ENCODE measurements at places on chromosomes 1 and 21.

GRCh38 chr1:185960422-185961321, 226.5 kb downstream of the HMCN1 start:
- no peaks in the 10 kb centered on the region for H3K27me3 ChIP-seq
- H3K4me1 ChIP-seq = no peaks in the 10 kb centered on the region
- no peak for DNase-seq
- no peak overlapping the region for H3K4me3 ChIP-seq

DNA sequence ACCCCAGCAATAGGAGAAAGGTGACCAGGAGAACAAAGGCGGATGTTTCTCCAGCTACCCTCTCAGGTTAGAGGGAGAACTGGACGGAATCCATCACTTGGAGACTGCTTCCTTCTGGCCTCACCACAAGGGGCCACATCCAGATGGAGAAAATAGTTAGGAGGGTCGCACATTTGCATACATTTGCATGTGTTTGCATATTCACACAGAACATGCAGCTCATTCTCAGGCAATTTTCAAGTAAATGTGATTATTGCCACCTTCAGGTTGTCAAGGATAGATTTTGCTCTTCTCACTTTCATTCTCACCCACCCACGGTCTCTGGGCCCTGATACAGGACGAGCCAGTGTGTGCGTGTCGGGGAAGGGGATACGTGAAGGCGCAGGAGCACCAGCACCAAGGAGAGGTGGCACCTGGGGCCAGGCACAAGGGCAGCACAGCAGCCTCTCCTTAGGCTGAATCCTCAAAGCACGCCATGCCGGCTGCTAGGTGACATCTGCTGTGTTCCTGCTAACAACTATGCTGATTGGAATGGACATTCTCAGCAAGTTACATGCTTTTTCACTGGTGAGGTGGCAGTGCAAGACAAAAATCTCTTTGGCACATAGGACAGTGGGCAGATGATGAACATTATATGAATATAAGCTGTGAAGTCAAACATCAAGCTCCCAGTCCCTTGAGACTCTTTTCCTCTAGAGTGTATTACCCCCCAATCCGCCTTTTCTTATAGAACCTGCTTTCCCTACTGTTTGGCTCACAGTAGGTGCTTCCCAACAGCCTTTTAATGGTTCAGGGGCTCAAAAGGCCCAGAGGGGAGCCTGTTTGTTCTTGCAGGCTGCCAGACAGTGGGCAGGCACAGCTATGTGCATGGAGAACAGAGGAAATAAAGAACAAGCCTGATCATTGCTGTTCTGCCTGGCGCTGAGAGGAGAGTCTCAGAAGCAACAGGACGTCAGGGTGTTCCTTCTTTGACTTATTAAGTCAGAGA, 14.3 kb downstream of the ACKR1 start:
- H3K4me1 ChIP-seq = no peaks in the 10 kb centered on the region
- H3K4me3 ChIP-seq = no peak overlapping the region
- no peak overlapping the region for H3K27ac ChIP-seq
- no peak for DNase-seq
- no peaks in the 10 kb centered on the region for H3K36me3 ChIP-seq

DNA sequence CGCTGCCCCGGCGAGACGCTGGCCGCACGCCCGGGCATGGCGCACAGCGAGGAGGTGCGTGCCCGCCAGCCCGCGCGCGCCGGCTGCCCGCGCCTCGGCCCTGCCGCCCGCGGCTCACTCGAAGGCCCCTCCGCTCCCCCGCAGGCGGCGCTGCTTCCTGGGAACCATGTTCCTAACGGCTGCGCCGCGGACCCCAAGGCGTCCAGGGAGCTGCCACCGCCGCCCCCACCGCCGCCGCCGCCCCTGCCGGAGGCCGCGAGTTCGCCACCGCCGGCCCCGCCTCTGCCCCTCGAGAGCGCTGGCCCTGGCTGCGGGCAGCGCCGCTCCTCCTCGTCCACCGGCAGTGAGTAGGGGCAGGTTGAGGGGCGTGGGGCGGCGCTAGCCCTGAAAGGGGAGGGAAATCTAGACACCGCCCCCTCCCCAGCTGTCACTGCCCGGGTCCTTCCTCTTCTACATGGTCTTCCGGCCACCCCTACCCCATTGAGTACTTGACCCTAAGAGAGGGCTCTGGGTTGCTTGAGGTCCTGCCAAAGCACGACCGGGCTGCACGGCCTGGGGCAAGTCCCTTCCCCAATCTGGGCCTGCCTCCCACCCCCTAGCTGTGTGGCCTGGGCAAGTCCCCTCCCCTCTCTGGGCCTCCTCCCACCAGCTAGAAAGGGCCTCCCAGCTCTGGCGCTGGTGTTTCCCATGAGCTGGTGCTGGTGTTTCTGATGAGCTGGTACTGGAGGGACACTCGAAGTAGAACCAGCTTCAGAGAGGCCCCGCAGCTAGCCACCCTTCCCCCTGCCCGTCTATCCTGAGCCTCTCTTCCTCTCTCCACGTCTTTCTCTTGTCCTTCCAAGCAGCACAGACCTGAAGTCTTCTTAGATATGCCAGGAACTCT, 17.0 kb downstream of the TNFRSF25 start:
- peaks cover 25% of the 10 kb centered on the region for H3K4me1 ChIP-seq
- no peak overlapping the region for H3K4me3 ChIP-seq
- H3K27ac ChIP-seq = no peak overlapping the region
- no peaks in the 10 kb centered on the region for H3K36me3 ChIP-seq
- peaks cover 17% of the 10 kb centered on the region for H3K27me3 ChIP-seq

DNA sequence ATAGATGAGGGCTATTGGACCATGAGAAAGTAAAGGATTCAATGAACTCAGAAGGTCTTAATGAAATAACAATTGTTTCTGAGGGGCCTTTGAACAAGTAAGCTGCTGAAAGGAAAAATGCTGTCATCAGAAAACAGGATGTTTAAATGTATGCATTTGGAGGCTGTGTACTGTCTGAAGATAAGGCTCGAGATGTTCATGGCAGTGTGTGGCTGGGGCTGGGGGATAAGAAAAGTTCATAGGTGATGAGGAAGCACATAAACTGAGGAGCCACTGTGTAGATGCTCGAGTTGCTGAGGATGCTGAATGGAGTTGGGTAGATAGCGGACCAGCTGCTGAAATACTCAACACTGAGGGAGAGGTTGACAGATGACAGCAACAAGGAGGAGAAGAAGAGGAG, 17.8 kb downstream of the THEM4 start:
- peaks cover 25% of the 10 kb centered on the region for H3K36me3 ChIP-seq
- no peaks in the 10 kb centered on the region for H3K27me3 ChIP-seq
- DNase-seq = no peak
- no peak overlapping the region for H3K4me3 ChIP-seq
- no peaks in the 10 kb centered on the region for H3K4me1 ChIP-seq

DNA sequence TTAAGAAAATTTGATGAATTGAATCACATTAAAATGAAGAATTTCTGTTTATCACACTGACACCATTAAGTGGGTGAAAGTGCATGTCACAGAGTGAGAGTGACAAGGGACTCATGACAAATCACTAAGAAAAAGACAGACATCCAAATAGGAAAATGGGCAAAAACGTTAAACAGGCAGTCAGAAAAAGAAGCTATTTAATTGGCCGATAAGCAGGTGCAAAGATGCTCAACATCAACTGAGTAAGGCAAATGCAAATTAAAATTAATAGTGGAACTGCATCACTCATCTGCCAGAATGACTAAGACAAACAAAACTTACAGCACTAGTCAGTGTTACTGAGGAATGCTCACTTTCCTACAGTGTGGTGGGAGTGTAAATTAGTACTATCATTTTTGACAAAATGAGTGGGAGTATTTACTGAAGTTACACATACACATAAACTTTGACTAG, 39.2 kb upstream of the RUNX1 start:
- H3K27me3 ChIP-seq = no peaks in the 10 kb centered on the region
- no peak overlapping the region for H3K27ac ChIP-seq
- DNase-seq = no peak
- no peaks in the 10 kb centered on the region for H3K4me1 ChIP-seq
- H3K36me3 ChIP-seq = no peaks in the 10 kb centered on the region
- no peak overlapping the region for H3K4me3 ChIP-seq

DNA sequence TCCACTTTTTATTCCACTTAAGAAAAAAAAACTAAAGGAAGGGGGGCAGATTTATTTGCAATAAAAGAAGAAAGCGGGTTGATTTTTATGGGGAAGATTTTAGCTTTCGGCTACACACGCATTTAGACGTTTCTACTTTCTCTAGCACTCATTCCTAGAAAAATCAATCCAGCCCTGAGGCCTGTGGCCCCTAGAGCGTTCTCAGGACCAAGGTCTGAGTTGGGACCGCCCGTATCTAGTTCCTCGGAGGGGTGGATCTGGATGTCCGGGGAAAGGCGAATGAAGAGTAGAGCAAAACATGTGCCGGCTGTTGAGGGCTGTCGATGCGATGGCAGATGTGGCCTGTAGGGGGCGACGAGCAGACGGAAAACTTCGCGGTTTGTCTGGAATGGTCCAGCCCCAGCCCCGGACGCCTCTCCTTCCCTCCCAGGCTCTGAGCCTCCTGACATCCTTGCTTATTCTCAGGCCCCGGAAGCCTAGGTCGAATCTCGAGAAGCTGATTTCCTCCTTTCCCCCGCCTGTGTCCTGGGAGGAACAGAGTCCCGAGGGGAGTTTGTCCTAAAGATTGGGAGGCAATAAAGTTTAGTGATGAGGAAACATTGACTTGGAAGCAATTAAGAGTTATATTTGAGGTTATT, 5.2 kb downstream of the FOXD3 start:
- no peaks in the 10 kb centered on the region for H3K36me3 ChIP-seq
- no peak overlapping the region for H3K4me3 ChIP-seq
- H3K4me1 ChIP-seq = peaks cover 28% of the 10 kb centered on the region

DNA sequence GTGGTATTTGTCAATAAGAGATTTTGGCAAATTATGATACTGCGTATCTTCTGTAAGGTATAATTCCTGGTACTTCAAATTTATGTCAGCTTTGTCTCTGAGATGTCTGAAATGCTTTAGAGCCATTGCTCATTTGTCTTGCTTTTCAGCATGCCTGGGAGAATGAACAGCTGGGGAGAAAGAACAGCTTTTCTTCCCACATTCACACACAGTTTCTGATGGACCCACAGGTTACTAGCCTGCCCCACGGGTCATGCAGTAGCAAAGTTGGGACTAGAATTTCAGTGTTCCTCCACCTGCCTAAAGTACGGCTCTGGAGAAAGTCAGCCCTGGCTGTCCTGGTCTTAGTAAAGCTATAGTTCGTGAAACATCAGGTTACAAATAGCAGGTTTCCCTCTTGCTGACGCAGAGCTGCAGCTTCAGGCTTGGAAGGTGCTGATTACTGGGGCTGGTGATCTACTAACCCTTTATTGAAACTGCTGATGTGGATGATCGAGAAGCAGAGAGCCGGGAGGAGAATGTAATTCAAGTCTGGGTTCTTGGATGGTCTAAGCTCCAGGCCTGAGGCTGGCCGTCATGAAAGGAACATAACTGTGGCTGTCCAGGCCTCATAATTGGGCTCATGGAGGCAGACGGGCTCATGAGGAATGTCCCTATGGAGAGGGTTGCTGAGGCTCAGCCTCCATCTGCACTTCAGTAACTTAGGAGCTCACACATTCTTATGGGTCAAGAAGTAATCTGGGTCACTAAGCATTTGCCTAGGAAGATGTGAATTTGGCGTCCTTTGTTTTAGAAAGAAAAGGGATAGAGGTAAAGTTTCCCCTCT, 12.4 kb downstream of the GALNT2 start:
- no peak overlapping the region for H3K27ac ChIP-seq
- no peaks in the 10 kb centered on the region for H3K27me3 ChIP-seq
- H3K4me1 ChIP-seq = peaks cover 8% of the 10 kb centered on the region
- H3K4me3 ChIP-seq = no peak overlapping the region

DNA sequence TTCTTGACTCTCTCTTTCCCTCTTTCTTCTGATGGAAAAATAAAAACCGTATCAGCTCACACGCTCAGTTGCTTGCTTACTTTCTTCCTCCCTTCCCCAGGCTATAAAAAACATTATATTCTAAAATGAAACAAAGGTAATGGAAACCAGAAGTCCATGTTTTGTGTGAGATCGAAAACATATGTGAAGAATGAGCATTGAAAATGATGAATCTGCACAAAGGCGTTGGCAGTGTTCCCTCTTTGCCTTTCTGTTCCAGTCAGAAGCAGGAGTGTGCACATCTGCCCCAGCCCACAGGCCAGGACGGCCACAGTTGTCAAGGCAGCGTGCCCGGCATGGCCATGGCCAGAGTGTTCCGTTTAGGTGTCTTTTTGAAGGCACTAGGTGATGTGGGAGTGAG, 185.3 kb upstream of the USP24 start:
- H3K36me3 ChIP-seq = no peaks in the 10 kb centered on the region
- no peaks in the 10 kb centered on the region for H3K4me1 ChIP-seq
- DNase-seq = no peak
- no peak overlapping the region for H3K27ac ChIP-seq
- no peak overlapping the region for H3K4me3 ChIP-seq

- no peak overlapping the region for H3K27ac ChIP-seq
- no peaks in the 10 kb centered on the region for H3K36me3 ChIP-seq
- H3K4me1 ChIP-seq = peaks cover 8% of the 10 kb centered on the region
- H3K27me3 ChIP-seq = no peaks in the 10 kb centered on the region
- no peak for DNase-seq
These were observed 27.5 kb upstream of the ROR1 start for GRCh38 chr1:63746129-63746864.

DNA sequence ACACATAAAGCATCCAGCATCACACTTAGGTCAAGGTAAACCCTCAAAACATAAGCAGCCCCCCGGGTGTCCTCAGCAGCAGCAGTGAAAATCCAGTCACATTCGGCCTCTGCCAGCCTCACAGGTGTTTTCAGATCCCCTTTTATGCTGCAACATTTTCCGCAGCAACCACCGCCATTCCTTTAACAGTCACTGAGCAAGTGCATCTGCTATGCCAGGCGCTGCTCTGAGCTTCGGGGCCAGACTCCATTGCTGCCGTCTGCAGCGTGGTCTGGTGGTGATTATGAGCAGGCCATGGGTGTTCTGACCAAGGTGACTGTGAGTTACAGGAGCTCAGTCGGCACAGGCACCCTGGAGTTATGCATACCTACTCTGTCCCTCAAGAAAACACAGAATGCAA, 4.5 kb downstream of the URB1 start:
- no peak overlapping the region for H3K4me3 ChIP-seq
- peaks cover 13% of the 10 kb centered on the region for H3K36me3 ChIP-seq
- DNase-seq = no peak
- H3K4me1 ChIP-seq = peaks cover 14% of the 10 kb centered on the region

DNA sequence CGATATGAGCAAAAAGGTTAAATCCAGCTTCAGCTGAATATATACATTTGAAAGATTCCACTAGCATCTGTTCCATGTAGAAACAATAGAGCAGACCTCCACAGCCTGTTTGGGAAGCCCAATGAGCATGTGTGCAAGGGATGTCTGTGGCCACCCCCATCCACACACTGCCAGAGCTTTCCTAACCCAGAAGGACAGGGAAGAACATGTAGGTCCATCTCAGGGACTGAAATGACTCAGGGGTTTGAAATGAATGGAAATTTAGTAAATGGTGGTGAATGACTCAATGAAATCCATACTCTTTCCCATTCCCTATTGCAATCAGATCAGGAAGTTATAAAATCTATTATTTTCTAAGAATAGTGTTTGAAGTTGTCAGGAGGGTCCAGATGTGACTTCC, 397.2 kb downstream of the DUSP10 start:
- no peak overlapping the region for H3K27ac ChIP-seq
- H3K4me3 ChIP-seq = no peak overlapping the region
- DNase-seq = no peak
- no peaks in the 10 kb centered on the region for H3K4me1 ChIP-seq
- no peaks in the 10 kb centered on the region for H3K36me3 ChIP-seq

- no peak overlapping the region for H3K27ac ChIP-seq
- H3K4me1 ChIP-seq = no peaks in the 10 kb centered on the region
- no peaks in the 10 kb centered on the region for H3K36me3 ChIP-seq
- no peak overlapping the region for H3K4me3 ChIP-seq
- H3K27me3 ChIP-seq = no peaks in the 10 kb centered on the region
These were observed 9.1 kb downstream of the CRB1 start for GRCh38 chr1:197277166-197277565.

GRCh38 chr1:100565533-100565932, 27.6 kb downstream of the GPR88 start:
- no peaks in the 10 kb centered on the region for H3K36me3 ChIP-seq
- no peaks in the 10 kb centered on the region for H3K4me1 ChIP-seq
- no peak overlapping the region for H3K4me3 ChIP-seq
- no peak for DNase-seq
- H3K27ac ChIP-seq = no peak overlapping the region

Measured in natural killer cell (primary cell).